ENCODE measurements at places on chromosomes 6 and 20.

DNA sequence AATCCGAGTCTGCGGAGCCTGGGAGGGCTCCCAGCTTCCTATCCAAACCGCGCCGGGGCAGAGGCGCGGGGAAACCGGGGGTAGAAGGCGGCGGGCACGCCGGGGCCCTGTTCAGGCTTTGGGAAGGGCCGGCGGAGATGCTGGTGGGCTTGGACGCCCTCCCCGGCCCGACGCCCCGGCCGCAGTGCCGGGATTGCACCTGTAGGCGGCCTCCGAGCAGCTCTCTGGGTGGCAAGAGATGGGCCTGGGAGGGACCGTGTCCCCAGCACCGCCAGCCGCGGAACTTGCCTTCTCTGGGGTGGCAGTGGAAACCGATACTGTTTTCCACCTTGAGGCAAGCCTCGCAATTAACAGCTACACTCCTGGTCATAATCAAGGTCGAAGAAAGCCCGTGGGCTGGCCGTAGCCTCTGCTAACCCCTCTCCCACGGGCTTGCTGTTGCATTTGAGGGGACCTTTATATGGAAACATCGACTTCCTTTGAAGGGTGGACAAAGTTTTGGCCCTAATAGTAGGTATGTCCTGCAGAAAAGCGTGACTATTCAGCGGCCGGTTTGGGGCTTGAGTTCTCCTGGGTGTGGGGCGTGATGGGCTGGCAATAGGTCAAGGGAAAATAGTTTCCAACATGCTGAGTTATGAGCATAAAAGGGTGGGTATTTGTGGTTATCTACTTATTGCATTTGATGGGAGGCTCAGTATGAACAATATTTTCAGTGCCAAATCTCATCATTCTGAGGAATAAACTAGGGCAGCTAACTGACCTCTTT, 1.1 kb upstream of the JAG1 start:
- no peak for DNase-seq

DNA sequence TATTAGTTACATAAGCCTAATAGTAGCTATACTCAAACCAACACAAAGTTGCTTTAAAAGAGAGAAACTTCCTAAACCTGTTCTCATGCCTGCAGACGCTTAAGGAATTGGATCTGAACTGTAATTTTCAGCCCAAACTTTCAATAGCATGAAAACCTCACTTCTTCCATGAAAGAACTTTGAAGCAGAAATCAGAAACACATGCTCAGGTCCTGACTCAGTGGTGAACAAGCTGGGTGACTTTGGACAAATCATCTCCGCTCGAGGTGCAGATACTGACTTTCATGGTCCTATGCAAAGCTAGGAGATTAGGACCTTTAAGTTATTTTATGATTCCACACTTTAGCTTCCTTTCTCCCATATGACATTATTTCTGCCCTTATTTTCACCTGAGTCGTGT, 36.5 kb downstream of the NOX3 start:
- no peak for DNase-seq

- no peak for DNase-seq
Observed at GRCh38 chr20:41853806-41854205, 235.6 kb upstream of the CHD6 start.

DNA sequence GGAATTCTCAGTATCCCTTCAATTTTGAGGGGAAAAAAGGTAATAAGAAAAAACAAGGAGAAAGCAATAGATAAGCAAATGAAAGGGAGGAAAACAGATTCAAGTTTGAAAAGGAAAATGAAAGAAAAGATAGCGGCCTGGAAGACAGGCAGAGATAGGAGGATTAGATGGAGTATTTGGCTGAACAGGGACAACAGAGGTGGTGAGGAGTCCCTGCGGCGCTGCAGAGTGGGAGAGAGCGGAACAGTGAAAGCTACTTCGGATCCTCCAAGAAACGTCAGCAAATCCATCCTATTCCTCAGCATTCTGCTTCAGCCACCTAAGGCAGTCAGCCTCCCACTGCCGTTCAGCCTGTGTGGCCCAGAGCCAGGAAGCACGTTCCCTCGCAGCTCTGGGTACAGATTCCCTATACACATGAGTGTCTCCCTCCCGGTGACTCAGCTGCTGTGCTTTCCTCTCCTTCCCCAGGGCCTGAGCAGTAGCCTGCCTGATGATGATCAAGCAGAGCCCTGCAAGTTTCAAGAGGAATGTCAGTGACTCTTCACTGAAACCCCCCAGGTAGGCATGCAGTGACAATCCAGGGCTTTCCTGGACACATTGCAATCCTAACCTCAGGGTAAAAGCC, 43.4 kb upstream of the CDYL start:
- DNase-seq = no peak

GRCh38 chr6:89412071-89413005, at the start of gene RRAGD:
Gene RRAGD (minus strand): TSS chr6:89412273. CDS start chr6:89411993, 280 bp downstream.
- DNase-seq = no peak

DNA sequence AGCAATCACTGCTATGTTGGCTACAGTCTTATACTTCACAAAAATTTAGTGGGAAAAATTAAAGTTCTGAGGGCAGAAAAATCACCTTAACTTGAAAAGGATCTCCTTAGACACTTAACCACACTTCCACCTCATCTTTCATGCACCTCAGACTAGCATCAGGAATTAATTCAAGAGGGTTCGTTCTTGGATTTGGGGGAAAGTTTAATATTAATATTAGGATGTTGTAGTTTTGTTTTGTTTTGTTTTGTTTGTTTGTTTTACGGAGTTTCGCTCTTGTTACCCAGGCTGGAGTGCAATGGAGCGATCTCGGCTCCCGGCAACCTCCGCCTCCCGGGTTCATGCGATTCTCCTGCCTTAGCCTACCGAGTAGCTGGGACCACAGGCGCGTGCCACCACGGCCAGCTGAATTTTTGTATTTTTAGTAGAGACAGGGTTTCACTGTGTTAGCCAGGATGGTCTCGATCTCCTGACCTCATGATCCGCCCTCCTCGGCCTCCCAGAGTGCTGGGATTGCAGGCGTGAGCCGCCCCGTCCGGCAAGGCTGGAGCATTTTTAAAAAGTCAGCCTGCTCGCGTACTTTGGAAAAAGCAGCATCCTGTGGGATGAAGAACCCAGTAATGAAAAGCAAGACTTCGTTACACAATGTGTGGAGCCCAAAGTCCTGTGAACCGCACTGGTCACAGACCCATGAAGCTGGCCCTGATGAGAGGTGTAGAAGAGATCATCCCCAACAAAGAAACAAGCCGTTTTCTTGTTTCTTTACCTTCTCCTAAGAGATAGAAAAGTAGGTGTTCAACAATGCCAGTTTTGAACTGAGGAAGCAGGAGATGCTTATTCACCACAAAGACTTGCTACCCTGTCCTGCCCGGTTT, 194.9 kb downstream of the GPX5 start:
- DNase-seq = no peak

DNA sequence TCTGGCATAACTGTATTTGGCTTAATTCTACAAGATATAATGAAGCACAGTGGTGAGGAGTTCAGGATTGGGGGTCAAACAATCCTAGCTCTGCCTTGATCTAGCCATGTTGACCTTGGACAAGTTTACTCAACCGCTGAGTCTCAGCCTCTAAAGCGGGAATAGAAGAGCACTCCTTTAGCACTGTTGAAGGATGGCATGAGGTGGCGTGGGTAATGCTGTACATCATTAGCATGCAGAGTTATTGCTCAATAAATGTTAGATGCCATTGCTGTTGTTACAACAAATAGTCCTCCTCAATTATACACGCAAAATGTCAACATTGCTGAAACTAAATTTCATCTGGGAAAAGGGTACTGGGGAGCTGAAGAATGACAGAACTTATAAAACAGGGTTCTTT, 78.6 kb downstream of the KIF13A start:
- no peak for DNase-seq

GRCh38 chr6:43916924-43917877, 147.2 kb downstream of the VEGFA start:
- no peak for DNase-seq

DNA sequence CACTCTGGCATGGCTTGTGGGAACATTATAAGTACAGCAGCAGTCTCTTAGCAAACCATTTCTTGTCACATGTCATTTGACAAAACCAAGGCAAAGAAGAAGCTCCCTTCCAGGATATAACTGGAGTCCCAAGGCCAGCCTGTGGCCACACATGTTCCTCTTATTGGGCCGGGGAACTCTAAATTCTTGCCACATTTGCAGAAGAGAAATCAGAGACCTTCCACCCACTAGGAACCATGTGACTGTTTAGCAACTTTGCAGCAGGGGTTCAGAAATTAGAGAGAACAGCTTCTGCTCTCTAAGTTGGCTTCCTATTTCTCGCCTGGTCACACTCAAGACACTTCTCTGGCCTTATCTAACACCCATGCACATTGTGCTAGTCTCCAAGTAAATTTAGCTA, 20.4 kb upstream of the MEP1A start:
- no peak for DNase-seq

GRCh38 chr20:62702013-62702300, 6.7 kb upstream of the NTSR1 start:
- DNase-seq = no peak

DNA sequence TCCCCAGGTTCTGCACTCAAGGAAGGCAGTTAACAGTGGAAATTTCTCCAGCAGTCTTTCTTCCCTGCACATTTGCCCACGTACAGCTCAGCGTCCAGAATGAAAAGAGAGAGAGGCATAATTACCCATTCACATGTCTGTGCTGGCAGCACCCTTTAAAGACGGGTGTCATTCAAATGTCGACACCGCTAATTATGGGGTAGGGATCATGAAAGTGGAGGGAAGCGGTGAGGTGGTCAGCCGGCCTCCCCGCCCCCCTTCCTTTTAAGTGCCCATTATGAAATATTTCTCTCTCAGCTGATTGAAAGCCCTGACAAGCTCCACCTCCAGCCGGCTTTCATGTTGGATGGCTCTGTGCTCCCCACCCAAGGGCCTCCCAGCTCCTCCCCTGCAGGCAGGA, 246.1 kb downstream of the BMP7 start:
- no peak for DNase-seq

Data from stimulated activated CD4-positive, alpha-beta T cell treated with anti-CD3 and anti-CD28 coated beads, Interleukin-1b, Interleukin-23, amount 100 ng/mL, for 1 hour (primary cell).